ENCODE measurements at places on chromosomes 7 and 10.

- no peak for DNase-seq
Measured at GRCh38 chr10:33410096-33410859, 75.8 kb upstream of the NRP1 start.

DNA sequence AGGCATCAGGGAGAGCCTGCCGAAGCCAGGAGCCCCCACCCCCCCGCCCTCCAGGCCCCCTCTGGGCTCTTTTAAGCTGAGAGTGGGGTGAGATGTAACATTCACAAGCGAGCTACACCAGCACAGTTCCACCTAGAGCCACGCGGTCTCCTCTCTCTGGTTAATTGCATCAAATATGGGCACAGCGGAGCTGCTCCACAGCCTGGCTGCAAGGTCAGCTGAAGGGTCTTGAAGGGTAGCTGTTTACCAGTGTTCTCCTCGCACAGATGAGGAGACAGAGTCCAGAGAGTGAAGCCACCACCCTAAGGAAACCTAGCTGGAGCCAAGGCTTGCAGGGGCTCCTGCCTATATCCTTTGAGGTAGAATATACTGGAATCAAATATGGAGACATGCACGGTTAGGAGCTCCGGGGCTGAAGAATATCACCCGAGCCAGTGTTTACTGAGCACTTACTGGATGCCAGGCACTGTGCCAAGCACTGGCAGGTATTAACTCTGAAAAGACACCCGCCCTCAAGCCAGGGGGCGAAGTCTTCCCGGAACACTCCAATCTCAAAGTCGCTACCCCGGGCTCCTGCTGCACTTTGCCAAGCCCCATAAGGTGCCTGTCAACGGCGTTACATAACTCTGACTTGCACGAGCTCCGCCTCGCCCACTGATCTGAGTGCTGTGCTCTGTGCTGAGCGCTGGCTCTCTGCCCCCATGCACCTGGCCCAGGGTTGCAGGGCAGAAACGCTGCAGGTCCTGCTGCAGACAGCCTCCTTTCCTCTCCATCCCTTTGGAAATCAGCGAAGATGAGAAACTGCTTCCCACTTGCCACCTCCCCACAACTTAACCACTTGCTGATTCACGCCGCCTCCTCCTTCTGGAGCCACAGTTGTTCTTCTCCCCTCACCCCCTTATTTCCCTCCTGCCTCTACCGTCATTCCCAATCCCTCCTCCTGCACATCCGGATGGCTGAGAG is 5.4 kb downstream of the CHST15 start:
- DNase-seq, result no peak

- no peak for DNase-seq
Measured at GRCh38 chr7:39829028-39829427, 121.0 kb upstream of the CDK13 start.

DNA sequence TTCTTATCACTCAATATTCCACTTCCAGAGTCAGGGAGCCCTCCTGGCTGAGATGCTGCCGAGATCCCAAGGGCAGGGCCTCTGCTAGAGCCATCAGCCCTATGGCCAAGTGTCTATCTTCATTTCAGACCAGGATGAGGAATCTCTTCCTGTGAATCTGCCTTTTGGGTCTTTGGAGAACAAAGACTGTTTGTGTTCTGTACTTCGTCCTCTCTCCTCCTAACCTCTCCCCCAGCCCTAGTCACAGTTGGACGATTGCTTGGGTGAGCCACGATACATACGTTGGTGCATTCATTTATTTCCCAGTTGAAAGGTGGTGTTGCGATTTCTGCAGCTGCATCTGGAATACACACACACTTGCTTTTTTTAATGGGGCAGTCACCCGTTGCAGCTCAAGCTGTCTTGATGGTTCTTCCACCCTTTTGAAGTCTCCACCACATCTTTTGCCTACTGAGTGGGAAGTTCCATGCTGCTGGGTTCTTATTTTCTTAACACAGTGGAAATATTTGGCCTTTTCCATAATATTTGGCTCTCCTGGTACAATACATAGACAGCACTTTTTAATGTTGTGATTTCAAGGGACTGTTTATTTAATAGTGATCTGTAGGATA is 26.7 kb downstream of the SH3PXD2A start:
- no peak for DNase-seq

DNA sequence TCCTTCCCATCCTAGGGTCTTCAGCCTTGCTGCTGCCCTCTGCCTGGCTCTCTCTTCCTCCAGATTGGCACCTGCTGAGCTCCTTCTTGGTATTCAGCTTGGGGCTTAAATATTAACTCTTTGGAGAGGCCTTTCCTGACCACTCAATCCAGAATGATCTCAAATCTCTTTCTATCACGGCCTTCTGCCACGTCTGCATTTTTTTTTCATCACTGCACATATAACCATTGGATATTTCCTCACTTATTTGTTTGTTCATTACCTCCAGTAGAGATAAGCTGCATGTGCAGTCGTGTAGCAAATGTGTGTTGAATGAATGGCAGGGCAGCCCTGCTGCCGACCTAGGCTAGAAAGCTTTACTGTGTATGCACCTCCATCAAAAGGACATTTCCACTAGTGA is 51.6 kb upstream of the MPP7 start:
- DNase-seq, result no peak

DNA sequence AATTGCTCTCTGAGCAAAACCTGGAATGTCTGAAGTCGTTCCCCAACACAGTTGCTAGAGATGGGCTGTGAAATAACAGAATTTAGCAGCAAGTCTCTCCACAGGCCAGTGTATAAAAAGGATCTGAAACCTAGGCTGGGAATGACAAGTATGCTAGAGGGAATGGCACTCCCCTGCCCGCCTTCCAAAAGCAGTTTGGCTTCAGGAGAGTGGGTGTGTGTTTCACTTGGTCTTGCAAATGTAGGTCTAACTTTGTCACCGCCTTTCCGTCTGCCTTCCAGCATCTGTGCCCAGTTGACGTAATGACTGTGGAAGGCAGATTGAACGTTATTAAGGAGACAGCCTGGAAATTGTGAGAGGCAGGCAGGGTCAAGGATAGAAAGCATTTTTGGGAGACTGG is 18.0 kb upstream of the MTURN start:
- DNase-seq, result no peak

DNA sequence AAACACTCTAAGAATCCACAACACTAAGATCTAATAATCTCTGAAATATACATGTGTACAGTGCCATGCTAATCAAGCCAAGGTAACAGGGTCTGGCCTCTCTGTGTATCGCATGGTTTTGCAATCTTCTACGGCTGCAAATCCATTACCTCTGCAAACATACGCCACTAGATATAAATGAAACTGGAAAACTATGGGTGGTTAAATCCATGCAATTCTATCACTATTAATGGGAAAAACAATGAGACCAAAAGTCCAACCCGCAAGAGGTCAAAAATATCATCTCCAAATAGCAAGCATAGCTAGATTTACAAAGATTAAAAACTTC is 23.0 kb downstream of the SGCE start:
- DNase-seq, result no peak

DNA sequence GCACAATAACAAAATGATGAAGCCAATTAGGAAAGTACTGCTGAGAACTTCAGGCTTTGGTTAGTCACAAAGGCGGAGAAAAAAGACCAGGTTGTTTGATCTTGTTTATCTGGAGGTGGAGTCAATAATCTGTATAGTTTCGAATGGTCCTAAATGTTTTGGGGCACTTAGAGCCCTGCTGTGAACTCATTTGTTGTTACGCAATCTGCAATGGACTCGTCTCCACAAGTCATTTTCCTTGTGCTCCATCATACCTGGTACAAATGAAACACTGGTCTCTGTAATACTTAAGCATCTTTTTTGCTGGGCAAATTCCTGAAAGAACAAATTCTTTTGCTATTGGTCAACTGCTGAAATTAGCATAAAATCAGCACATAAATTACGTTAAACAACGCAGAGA is 430.5 kb downstream of the GATA3 start:
- DNase-seq, result no peak

- DNase-seq, result no peak
Measured at GRCh38 chr7:22729180-22729825, 2.3 kb downstream of the IL6 start.

- DNase-seq, result no peak
Measured at GRCh38 chr7:51316262-51316665, 345 bp downstream of the COBL start.

DNA sequence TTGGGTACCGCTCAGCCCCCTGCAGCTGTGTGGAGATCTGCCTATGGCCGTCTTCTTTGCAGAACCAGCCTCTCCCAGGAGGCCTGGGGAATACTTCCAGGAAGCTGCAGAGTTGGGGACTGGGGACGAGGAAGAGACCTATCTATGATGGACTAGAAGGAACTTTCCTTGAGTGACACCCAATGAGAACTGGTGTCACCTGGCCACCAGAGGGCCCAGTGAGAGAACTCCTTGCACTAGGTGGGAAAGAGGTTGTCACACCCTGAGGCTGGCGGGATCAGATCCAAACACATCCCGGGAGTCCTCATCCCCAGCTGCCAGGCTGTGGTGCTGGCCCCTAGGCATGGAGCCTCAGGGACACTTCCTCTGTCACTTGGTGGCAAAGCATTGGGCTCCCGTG is 4.9 kb upstream of the GRID2IP start:
- no peak for DNase-seq

GRCh38 chr7:155394413-155394812 is 63.5 kb upstream of the EN2 start:
- no peak for DNase-seq

DNA sequence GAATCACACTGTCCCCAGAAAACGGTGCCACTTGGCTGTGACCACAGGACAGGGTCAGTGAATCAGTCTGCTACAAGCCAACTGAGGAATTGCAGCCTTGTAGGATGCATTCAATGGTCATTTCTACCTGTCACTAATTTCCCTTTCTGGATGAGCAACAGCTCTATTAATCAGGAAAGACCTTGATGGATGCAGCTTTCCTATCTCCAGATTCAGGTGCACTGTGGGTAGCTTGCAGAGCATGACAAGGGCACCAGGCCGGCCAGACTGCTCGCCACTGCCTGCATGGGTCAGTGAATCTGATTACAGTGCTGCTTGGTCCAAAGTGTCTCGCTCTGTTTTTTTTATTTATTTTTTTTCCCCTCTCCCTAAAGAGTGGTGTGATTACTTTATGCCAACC is 506.8 kb upstream of the AUTS2 start:
- DNase-seq, result no peak

DNA sequence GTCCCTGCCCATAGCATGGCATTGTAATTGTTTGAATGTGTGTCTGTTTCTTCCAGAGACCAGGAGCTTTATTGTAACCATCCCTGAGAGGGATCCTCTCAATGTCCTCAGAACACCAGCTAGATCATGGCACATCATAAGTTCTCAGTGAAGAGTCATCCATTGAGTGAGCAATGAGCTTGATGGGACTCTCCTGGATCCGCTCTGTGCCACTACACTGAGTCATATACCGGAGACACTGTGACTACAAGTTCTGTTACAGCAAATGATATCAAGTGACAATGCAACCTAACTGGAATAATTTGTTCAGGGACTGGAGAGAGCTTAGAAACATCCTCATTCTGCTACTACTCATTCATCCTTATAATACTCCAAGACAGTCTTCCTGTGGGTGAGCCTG is 25.1 kb downstream of the MRPS24 start:
- no peak for DNase-seq

- no peak for DNase-seq
Measured at GRCh38 chr10:107540981-107541380, 376.5 kb upstream of the SORCS1 start.

DNA sequence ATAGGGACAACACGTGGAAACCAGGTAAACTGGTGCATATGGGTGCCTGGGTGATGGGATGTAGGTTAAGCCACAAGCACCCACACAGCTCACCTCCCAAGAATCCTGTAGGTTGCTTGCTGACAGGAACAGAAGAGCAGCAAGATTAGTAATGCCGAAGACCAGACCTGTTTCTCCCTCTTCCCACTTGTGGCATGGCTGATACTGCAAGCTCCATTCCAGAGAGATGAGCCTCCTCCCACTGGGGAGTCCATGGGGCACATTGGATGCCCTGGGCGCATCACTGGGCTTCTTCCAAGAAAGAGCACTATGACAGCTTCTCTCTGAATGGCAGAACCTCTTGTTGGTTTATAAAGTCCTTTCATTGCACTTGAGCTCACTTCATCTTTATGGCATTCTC is 44.4 kb upstream of the LOXL4 start:
- no peak for DNase-seq

GRCh38 chr10:69446650-69447151 is 4.6 kb upstream of the TSPAN15 start:
- no peak for DNase-seq

DNA sequence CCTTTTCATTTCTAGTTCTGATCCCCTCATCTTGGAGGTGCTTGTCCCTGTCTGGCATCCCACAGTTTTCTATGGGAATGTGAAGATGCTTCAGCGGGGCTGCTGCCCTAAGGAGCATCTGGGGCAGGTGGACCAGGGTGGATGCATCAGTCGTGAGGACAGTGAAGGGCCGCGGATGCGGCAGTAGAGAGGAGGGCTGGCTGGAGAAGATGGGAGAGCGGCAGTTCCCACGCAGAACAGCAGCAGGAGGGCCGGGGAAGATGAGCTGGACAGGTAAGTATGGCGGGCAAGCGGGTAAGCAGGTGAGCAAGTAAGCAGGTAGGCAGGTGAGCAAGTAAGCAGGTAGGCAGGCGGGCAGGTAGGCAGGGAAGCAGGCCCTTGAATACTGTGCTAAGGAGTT is 48.9 kb downstream of the ASB13 start:
- DNase-seq, result no peak

GRCh38 chr7:120792091-120792860 is 65.7 kb downstream of the TSPAN12 start:
- DNase-seq, result peak; percentile 9

DNA sequence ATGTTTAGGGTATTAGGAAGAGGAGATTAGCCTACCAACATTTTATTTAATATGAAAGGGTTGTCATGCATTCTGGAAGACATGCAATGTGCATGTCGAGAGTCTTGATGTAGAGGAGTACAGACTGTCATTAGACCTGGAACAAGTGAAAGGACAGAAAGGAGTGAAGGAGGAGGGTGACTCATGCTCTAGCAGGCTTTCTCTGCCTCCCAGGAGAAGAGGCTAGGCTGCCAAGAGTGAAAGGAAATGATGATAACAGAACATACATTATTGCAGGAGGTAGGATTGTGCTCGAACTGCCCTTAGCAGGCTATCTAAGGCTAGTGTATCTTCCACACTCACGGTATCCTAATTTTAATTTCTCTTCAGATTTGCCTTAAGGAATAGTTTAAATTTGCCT is 228.8 kb downstream of the EXOC4 start:
- DNase-seq, result no peak
